Naive thymus-derived CD8-positive, alpha-beta T cell (primary cell): ENCODE measurements at places on chromosomes 2 and 18.

- no peak for DNase-seq
- H3K36me3 ChIP-seq, result no peaks in the 10 kb centered on the region
- no peak overlapping the region for H3K27ac ChIP-seq
- H3K4me1 ChIP-seq, result peaks cover 14% of the 10 kb centered on the region
- H3K4me3 ChIP-seq, result no peak overlapping the region
These were observed 32.2 kb upstream of the CREB1 start for GRCh38 chr2:207497596-207497995.

DNA sequence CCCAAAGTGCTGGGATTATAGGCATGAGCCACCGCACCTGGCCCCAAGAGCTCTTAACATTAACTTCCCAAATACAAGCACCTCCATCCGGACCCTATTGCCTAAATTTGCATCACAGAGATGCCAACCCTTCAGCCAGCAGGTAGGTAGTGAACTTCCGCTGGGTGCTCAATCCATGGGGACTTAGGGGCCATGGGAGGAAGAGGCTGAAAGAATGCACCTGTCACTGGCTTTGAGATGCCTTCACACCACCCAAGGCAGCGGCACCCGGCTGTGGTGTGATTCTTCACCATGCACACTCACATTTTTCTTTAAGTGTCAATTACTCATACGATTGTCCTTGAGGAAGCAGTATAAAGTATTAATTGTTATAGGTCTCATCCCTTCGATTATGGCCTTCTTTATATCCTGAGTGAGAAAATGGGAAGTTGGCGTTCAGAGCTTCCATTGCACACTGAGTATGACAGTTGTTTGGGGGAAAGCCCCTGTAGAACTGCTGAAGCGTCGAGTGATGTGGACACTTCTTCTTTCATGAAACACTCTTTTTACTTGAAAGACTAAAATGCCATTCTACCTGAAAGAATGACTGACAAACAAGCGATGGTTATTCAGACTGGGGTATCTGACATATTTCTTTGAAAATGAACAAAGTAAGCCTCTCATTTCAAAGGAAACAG, 51.8 kb upstream of the BIN1 start:
- H3K36me3 ChIP-seq, result no peaks in the 10 kb centered on the region
- no peak for DNase-seq
- no peak overlapping the region for H3K4me3 ChIP-seq
- H3K27ac ChIP-seq, result no peak overlapping the region
- H3K4me1 ChIP-seq, result no peaks in the 10 kb centered on the region

- H3K36me3 ChIP-seq, result no peaks in the 10 kb centered on the region
- H3K27me3 ChIP-seq, result no peaks in the 10 kb centered on the region
- H3K4me1 ChIP-seq, result peaks cover 38% of the 10 kb centered on the region
- peak overlapping the region; percentile 24 for H3K4me3 ChIP-seq
- DNase-seq, result no peak
These were observed 64.5 kb upstream of the CTLA4 start for GRCh38 chr2:203803053-203803429.

GRCh38 chr2:203261326-203262159, 22.7 kb downstream of the CYP20A1 start:
- peaks cover 28% of the 10 kb centered on the region for H3K4me1 ChIP-seq
- H3K4me3 ChIP-seq, result no peak overlapping the region
- DNase-seq, result no peak
- H3K27me3 ChIP-seq, result no peaks in the 10 kb centered on the region
- no peak overlapping the region for H3K27ac ChIP-seq

GRCh38 chr2:206873423-206873822, 65.9 kb upstream of the CPO start:
- no peaks in the 10 kb centered on the region for H3K27me3 ChIP-seq
- H3K36me3 ChIP-seq, result no peaks in the 10 kb centered on the region
- H3K4me1 ChIP-seq, result no peaks in the 10 kb centered on the region
- H3K4me3 ChIP-seq, result no peak overlapping the region
- no peak for DNase-seq
- H3K27ac ChIP-seq, result no peak overlapping the region

DNA sequence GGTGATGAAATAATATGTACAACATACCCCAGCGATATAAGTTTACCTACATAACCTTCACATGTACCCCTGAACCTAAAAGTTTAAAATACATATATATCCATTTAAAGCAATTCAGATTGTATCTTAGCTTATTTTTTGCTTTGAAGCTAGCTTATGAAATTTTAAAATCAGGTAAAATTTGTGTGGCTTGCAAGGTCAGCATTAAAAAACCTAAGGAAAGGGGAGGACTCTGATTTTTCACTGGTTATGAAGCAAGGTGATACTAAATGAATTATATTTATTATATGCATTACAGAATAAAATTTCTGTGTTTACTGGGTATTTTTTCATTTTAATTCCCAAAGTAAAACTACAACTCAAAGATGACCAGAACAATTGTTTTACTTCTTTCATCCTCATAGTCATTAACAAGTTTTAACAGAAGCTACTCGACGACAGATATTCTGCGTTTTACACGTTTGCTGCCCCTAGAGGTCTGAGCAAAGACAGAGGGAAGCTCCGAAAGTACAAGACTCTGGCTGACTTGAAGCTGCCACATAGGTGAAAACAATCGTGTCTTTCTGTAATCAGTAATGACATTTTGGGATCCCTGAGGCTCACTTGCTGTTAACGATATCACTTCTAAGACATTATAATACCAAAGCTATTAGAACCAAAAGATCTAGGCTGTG, 17.1 kb downstream of the PKP4 start:
- no peaks in the 10 kb centered on the region for H3K27me3 ChIP-seq
- no peak overlapping the region for H3K27ac ChIP-seq
- no peak overlapping the region for H3K4me3 ChIP-seq

DNA sequence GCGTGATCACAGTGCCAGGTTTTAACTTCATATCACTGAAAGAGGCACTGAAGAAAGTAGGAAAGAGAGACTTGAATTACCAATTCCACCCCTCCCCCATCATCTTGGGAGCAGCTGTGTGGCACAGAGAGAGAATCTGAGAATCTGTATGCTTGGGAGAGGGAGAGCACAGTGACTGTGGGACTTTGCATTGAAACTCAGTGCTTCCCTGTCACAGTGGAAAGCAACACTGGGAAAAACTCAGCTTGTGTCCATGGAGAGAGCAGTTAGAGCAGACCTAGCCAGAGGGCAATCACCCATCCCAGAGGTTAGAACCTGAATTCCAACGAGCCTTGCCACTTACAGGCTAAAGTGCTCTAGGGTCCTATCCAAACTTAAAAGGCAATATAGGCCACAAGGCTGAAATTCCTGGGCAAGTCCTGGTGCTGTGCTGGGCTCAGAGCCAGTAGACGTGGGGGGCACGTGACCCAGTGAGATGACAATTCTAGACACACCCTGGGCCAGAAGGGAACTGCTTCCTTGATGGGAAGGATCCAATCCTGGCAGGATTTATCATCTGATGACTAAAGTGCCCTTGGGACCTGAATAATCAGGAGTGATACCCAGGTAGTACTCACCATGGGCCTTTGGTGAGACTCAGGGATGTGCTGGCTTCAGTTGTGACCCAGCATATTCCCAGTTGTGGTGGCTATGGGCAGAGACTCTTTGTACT, 15.5 kb upstream of the ABCB11 start:
- no peaks in the 10 kb centered on the region for H3K4me1 ChIP-seq
- DNase-seq, result no peak
- H3K36me3 ChIP-seq, result peaks cover 33% of the 10 kb centered on the region
- H3K27ac ChIP-seq, result no peak overlapping the region
- no peak overlapping the region for H3K4me3 ChIP-seq
